ENCODE measurements at places on chromosomes 16 and 17. TPM values are rescaled to one million over a fixed set of nuclear protein-coding genes. Genes with fewer than 3 reads are reported as not detected.
A peak's percentile ranks its signal among the peaks of the same experiment; 100 is the strongest.

TMEM114 gene
- not detected for total RNA-seq

C1QTNF8 gene
- 0.27 TPM for total RNA-seq

NECAB2 gene
- total RNA-seq: 0.61 TPM

TADA2A gene
- 24.6 TPM for total RNA-seq

RAPGEFL1 gene
- 9.7 TPM for total RNA-seq

SLX4 gene
- total RNA-seq: 7.0 TPM

- H3K27ac ChIP-seq: peak overlapping the region; percentile 92
- H3K27me3 ChIP-seq: no peaks in the 10 kb centered on the region
- H3K36me3 ChIP-seq: 0 out of 2 replicates have a peak, but pooled peaks cover 5% of the 10 kb centered on the region
- DNase-seq: peak; percentile 34
Measured at GRCh38 chr17:39738983-39739884, 1.5 kb downstream of the GRB7 start.

DNA sequence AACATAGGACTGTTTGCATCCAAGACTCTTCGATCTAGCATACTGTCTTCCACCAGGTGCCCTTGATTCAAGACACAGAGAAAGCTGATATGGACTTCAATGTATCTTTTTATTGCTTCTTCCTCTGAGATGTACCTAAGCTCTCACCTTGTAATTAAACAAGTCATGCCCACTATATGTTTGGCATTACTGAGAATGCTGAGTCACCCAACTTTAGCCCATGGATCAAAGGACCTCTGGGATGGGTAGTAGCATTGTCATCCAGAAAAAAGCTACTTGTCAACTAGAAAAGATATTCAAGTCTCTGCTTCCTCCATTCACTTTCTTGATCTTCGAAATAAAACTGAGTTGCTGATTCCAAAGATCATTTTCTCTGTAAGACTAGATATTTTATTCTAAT, 37.8 kb downstream of the CDH8 start:
- H3K36me3 ChIP-seq: no peaks in the 10 kb centered on the region
- no peak overlapping the region for H3K27ac ChIP-seq
- no peaks in the 10 kb centered on the region for H3K27me3 ChIP-seq
- H3K4me1 ChIP-seq: no peaks in the 10 kb centered on the region
- H3K4me3 ChIP-seq: no peak overlapping the region

DNA sequence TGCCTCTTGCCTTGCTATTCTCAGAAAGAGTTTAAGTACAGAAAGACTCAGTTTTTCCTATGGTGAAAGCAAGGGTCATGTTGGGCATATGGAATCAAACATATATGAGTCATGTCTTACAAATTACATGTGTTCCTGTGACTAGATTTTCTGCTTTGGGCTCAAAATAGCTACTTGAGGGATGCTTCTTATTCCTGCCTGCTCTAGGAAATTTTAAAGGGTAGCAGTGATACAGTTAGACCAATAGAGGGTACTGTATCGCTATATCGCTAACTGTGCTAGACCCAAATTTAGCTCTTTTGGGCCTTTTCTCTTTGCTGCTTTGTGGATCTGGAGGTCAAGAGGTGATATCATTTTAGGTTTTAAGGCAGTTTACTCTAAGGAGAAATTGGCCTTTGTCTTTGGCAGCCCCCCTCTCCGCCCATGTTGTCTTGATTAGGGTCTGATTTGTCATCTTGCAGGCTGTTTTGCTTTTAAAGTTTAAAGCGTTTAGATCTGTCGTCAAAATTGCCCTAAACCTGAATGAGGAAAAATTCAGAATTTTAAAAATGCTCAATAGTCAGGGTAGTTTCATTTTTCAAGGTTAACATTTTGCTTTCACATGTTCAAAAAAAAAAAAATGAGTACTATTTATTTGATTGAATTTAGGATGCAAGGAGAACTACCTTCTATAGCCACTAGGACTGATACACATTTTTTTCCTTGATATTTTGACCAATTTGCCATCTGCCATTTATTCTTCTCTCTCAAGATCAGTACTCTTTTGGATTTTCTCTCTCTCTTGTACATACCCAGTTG, 8.8 kb downstream of the NFATC3 start:
- no peaks in the 10 kb centered on the region for H3K27me3 ChIP-seq
- no peak overlapping the region for H3K27ac ChIP-seq
- no peak overlapping the region for H3K4me3 ChIP-seq
- H3K4me1 ChIP-seq: peaks cover 23% of the 10 kb centered on the region

DNA sequence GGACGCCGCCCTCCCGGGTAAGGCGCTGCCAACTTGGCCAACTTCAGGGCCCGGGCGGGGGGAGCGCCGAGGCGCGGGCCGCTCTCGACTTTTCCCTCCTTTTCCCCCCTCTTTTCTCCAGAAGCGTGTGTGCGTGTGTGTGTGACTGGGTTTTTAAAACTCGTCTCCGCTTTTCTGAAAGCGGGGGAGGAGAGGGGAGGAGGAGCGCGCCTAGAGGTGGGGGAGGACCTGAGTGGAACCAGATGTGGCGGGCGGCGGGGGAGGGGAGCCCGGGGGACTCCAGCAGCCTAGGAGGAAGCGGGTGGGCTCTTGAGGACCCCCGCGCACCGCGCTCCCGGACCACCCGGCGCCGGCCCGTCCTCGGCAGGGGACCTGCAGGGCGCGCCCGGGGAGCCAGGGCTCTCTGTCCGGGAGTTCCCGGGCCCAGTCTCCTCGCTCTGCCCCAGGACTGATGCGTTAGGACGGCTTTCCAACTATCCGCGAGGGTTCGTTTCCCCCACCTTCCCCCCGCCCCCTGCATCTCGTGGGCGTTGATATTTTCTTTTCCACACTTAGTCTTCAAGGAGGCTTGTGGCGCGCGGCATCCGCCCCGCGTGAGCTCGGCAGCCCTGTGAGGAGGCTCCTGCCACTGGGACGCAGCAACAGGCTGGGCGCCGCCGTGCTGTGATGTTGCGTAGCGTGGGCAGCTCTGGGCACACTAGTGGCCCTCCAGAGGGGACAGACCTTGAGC, 599 bp downstream of the MRC2 start:
- H3K4me1 ChIP-seq: peaks cover 11% of the 10 kb centered on the region
- peak overlapping the region; percentile 48 for H3K27ac ChIP-seq
- H3K4me3 ChIP-seq: peak overlapping the region; percentile 54
- H3K27me3 ChIP-seq: no peaks in the 10 kb centered on the region
- H3K36me3 ChIP-seq: no peaks in the 10 kb centered on the region
- DNase-seq: no peak

DNA sequence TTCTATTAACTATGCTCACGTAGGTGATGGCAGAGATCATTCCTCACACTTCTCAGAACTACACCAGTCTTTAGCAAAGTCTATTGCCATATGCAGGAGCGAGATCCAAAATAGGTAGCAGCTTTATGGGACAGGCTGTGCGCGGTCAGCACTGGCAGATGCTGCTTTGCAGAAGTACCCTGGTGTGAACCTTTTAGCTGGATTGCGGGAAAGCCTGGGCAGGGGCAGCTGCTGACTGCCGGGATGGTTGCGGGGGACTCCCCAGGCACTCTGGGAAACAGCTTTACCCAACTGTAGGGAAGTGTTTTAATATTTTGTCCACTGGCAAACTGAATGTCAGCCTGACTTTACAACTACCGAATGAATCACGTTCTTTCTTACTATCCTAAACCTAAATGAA, 251.3 kb downstream of the HS3ST3A1 start:
- no peaks in the 10 kb centered on the region for H3K27me3 ChIP-seq
- no peaks in the 10 kb centered on the region for H3K36me3 ChIP-seq
- H3K4me3 ChIP-seq: no peak overlapping the region
- peaks cover 40% of the 10 kb centered on the region for H3K4me1 ChIP-seq

- no peak overlapping the region for H3K4me3 ChIP-seq
- H3K36me3 ChIP-seq: no peaks in the 10 kb centered on the region
- DNase-seq: no peak
Measured at GRCh38 chr17:75626496-75627038, 6.7 kb upstream of the SMIM5 start.

GRCh38 chr16:57937861-57938260, 33.1 kb downstream of the CNGB1 start:
- H3K4me1 ChIP-seq: no peaks in the 10 kb centered on the region
- DNase-seq: no peak
- no peak overlapping the region for H3K4me3 ChIP-seq
- H3K27ac ChIP-seq: no peak overlapping the region
- H3K36me3 ChIP-seq: no peaks in the 10 kb centered on the region
- no peaks in the 10 kb centered on the region for H3K27me3 ChIP-seq

DNA sequence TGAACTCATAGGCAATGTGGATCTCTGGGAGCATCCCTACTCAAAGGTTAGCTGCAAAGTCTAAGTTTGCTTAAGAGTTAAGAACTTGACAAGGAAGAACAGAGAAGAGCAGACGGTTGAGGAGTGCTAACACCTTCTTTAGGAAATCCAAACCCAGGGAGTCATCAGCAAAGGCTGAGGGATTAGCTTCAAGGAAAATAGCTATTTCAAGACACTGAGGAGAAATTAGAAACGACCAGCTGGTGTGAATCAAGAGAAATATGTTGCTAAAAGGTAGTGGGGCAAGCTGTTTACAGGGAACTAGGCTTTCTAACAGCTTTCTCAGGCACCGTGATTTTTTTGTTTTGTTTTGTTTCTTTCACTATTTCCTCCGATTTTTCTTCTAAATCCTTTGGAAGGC, 90.7 kb downstream of the CDH8 start:
- H3K27ac ChIP-seq: no peak overlapping the region
- no peak for DNase-seq
- H3K4me3 ChIP-seq: no peak overlapping the region
- no peaks in the 10 kb centered on the region for H3K4me1 ChIP-seq

GRCh38 chr17:67520252-67520906, 143.3 kb downstream of the PITPNC1 start:
- H3K27me3 ChIP-seq: no peaks in the 10 kb centered on the region
- no peaks in the 10 kb centered on the region for H3K36me3 ChIP-seq
- DNase-seq: no peak
- peaks cover 12% of the 10 kb centered on the region for H3K4me1 ChIP-seq

DNA sequence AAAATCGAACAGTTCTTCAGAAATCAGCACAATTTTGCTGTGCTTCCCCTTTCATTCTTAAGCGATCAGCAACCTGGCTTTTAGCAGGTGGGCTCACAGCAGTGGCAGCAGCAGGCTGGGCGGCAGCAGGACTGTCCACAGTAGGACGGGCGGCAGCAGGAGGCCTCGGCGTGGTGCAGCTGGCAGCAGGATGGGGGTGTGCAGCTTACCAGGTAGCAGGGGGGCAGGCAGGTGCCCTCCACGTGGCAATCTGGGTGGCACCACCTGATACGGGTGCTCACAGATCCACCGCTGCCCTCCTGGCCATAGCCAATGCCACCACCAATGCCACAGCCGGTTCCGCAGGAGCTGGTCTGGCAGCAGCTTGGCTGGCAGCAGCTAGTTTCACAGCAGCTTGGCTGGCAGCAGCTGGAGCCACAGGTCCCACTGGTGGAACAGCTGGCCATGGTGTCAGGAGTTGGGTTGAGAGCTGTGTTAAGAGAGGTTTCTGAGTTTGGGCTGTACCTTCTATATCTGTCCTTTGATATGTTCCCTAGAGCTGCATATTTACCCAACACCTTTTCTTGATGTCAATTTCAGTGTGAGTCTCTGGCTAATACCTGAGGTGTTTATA, at the start of gene KRTAP1-4:
KRTAP1-4 (minus strand) TSS at position 563 of the 613 bp plus-strand sequence; CDS start at position 446, 117 bp downstream.
- H3K4me1 ChIP-seq: no peaks in the 10 kb centered on the region
- H3K36me3 ChIP-seq: no peaks in the 10 kb centered on the region
- no peak within 1 kb of the TSS for H3K4me3 ChIP-seq
- no peak within 1 kb of the TSS for H3K27ac ChIP-seq
- H3K27me3 ChIP-seq: no peaks in the 10 kb centered on the region

DNA sequence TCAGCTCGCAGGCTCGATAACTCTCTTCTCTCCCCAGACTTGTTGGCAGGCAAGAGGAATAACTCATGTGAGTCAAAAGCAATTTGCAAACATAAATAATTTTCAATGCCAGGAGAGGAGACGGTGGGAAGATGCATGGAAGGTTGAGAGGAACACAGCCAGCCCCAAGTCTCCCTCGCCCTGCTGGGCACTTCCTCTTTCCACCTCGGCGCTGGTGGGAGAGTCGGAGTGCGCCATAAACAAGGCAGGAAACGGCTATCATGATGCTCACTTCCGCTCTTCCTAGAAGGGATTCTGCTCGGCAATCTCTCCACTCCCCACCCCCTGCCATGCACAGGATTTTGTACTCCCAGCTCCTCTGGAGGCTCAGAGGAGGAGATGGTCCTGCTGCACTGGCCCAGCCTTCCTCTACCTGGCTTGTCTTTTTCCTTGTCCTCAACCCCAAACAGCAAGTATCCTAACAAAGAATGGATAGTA, 13.0 kb downstream of the CBX4 start:
- H3K36me3 ChIP-seq: no peaks in the 10 kb centered on the region
- no peaks in the 10 kb centered on the region for H3K27me3 ChIP-seq
- H3K4me3 ChIP-seq: no peak overlapping the region
- no peak overlapping the region for H3K27ac ChIP-seq

DNA sequence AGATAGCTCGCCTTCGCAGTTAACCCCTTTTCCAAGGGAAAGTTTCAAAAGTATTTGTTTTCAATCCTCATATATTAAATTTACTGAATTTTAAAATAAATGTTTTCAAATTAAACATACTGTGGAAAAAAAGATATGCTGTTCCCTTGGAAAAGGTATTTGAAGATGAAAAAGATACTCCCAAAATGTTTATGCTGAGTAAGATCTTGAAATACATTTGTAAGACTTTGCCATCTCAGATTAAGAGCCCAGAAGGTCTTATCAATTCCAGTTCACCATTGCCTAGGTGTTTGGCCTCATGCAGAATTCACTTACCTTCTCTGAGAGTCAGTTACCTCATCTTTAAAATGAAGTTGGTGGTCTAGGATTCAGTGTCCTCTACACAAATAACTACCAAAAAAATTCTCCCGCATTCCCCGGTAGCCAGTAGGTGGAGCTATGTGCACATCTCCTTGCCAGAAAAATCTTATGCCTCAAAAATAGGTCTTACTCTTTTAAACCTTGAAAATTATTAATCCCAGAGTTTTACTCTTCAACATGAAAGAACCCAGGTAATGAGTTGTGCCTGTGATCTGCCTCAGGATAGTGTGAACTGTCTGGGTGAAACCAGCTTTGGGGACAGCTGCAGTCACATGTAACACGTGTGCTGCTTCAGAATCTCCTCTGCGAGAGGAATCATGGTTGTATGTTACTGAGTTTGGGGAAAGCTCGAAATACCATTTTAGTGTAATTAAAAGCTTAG, 178.3 kb downstream of the MRTFB start:
- no peak overlapping the region for H3K27ac ChIP-seq
- no peaks in the 10 kb centered on the region for H3K27me3 ChIP-seq
- peaks cover 43% of the 10 kb centered on the region for H3K36me3 ChIP-seq
- H3K4me3 ChIP-seq: no peak overlapping the region
- peak; percentile 12 for DNase-seq

DNA sequence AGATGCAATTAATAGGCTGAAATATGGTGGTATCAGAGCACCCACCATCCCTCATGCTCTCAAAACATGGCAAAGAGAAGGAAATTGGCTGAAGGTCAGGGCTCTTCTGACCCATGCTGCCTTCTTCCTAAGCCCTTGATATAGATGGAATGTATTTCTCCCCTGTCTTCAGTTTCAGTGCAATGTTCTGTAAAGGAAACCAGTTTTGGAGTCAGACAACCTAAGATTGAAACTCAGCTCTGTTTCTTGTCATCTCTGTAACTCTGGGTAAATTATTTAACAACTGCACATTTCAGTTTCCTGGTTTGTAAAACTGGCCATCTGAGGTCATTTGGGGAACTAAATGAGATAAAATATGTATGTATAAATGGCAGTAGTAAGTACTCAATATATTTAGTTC, 243.9 kb downstream of the CA10 start:
- no peaks in the 10 kb centered on the region for H3K36me3 ChIP-seq
- no peaks in the 10 kb centered on the region for H3K27me3 ChIP-seq
- no peaks in the 10 kb centered on the region for H3K4me1 ChIP-seq
- H3K27ac ChIP-seq: no peak overlapping the region

Data from HCT116 (cell line).